ENCODE measurements at places on chromosomes 3 and 15. TPM values are rescaled to one million over a fixed set of nuclear protein-coding genes. Genes with fewer than 3 reads are reported as not detected.

Gene ITGA11
- 190 TPM for total RNA-seq

Gene SPTSSB
- 0.20 TPM for total RNA-seq

Gene C3orf85
- total RNA-seq: not detected

Gene MAGI1
- total RNA-seq: 41.3 TPM

Gene GOLGA8A
- total RNA-seq: 20.2 TPM

Gene NCEH1
- total RNA-seq: 22.0 TPM

Gene CYP8B1
- total RNA-seq: not detected

Gene ZKSCAN7
- total RNA-seq: 4.8 TPM

Gene MELTF
- 19.6 TPM for total RNA-seq

Gene SLC25A20
- total RNA-seq: 15.4 TPM

Gene ATP13A5
- not detected for total RNA-seq

Gene GP5
- total RNA-seq: 0.69 TPM

Gene UBE2E2
- total RNA-seq: 42.2 TPM

Gene CHAC1
- 19.6 TPM for total RNA-seq

Gene C3orf70
- 0.46 TPM for total RNA-seq

Gene SPATA12
- total RNA-seq: not detected

Gene PROK2
- total RNA-seq: not detected

Gene QTRT2
- 12.8 TPM for total RNA-seq

Gene ALDH1A2
- total RNA-seq: 3.8 TPM

Gene CPN2
- not detected for total RNA-seq

Gene ERICH6
- total RNA-seq: 0.03 TPM

Gene EPHB3
- total RNA-seq: 6.9 TPM

Gene IFRD2
- total RNA-seq: 53.4 TPM

Gene TAGLN3
- total RNA-seq: 3.5 TPM

Gene PCOLCE2
- total RNA-seq: 192 TPM

Gene THBS1
- 2,745 TPM for total RNA-seq

Gene FETUB
- total RNA-seq: not detected

Gene TGM5
- total RNA-seq: 0.26 TPM

Gene FMN1
- total RNA-seq: 2.5 TPM

Gene FBN1
- total RNA-seq: 2,749 TPM

Gene BAHD1
- 10.4 TPM for total RNA-seq

Gene CTXN2
- not detected for total RNA-seq

Gene TM6SF1
- 0.83 TPM for total RNA-seq

Measured in smooth muscle cell of the pulmonary artery (primary cell).